Memory B cell (primary cell): ENCODE measurements at places on chromosomes 13 and 19.

GRCh38 chr13:20274466-20274865 is 42.3 kb upstream of the GJB6 start:
- DNase-seq, result no peak

GRCh38 chr19:45253396-45254027 is 2.4 kb downstream of the MARK4 start:
- DNase-seq, result no peak

GRCh38 chr19:6802336-6803035 is 30.0 kb downstream of the VAV1 start:
- peak; percentile 46 for DNase-seq

GRCh38 chr19:34241513-34242337 is 12.6 kb upstream of the GARRE1 start:
- DNase-seq, result no peak

GRCh38 chr13:27161980-27162379 is 9.6 kb downstream of the USP12 start:
- no peak for DNase-seq

DNA sequence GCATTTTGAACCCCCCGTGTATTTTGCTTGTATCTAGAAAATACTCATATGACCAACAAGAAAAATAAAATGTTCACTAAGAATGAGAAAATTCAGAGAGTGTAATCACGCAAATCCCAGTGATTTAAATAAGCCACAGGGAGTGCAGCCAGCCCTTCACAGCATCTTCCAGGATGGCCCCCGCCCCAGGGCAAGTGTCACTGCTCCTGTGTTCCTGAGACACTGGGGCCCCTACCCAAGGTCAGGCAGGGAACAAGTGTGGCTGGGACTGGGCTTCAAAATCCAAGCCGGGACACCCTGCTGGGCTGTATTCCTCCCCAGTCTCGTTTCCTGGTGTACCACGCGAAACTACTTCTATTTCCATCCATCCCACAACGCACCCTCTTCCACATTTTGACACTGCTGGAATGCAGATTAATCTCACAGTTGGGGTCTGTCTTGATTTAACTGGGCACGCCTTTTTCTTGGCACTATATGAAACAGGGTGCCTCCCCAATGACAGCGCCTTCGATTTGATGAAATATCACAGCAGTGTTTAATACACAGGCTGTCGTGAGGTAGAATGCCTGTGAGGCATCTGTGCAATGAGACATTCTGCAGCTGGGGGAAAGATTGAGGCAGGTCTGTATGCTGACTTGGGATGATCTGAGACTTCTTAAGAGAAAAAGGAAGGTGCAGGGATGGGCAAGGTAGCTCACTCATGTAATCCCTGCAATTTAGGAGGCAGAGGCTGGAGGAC is 18.3 kb upstream of the CCNP start:
- no peak for DNase-seq

GRCh38 chr19:41707502-41707812 is 969 bp upstream of the CEACAM5 start:
- no peak for DNase-seq

DNA sequence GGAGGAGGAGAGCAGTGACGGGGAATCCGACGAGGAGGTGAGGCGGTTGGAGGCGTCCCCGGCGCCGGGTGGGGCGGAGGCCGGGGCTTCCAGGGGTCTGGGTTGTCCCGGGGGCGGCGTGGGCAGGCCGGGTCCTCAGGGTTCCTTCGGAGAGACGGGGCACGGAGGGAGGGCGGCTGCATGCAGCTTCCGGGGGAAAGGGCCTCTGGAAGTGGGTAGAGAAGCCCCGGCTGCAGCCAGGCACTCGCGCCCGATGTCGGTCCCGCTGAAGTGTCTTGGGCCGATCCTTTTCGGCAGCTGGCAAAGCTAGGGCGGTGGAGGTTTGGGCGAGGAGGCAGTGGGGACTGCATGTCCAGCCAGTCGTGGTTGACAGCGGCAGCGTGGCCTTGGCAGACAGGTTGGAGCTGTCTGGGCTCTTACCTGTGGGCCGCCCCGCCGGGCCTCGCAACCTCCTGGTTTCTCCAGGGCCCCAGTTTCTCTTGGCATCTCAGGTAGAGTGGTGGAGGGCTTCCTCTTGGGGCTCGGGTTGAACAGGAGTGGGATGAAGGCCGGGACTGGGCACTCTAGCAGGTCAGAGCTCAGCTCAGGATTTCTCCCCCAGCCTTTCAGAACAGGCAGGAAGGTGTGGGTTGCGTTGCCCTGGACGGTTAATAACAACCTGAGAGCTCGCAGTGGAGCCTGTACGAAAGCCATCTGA is 690 bp downstream of the KMT2B start:
- no peak for DNase-seq
